Tibial nerve (tissue), 4 donors: ENCODE measurements at places on chromosomes 7 and 10. TPM values are rescaled to one million over a fixed set of nuclear protein-coding genes. Genes with fewer than 3 reads are reported as not detected.

GRCh38 chr10:110803239-110803749 lies 68.4 kb upstream of the PDCD4 start:
- no peak for DNase-seq

DNA sequence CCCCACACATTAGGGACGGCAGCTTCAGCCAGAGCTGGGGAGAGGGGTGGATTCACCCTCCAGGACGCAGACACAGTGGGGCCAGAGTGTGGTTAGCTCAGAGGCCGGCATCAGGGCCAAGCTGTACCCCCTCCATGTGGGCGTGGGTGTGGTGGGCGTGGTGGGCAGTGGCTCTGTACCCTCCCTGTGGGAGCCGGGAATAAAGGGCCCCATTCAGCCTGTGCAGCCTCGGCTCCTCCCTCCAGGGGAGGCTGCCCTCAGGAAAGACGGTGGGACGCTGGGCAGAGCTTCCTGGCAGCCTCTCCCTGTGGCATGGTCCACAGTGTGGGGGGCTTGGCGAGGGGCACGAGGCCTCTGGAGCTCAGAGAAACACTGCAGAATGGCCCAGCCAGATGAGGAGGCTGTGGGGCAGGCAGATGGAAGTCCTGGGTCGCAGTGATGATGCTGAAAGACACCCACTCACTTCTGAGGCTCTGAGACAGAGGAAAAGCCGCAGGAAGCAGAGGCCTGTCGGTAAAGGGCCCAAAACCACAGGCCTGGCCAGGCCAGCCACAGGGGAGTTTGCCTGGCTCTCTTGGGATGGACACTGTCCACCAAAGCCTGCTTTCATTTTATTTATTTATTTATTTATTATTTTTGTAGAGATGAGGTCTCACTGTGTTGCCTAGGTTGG lies 108.0 kb downstream of the SH3PXD2A start:
- no peak for DNase-seq

GRCh38 chr7:8015746-8016120 lies 47.1 kb downstream of the GLCCI1 start:
- no peak for DNase-seq

ANKRD1 gene
- not detected for total RNA-seq

GJD4 gene
- not detected for total RNA-seq
